T-helper 22 cell (primary cell): ENCODE measurements at places on chromosomes 4 and X.

DNA sequence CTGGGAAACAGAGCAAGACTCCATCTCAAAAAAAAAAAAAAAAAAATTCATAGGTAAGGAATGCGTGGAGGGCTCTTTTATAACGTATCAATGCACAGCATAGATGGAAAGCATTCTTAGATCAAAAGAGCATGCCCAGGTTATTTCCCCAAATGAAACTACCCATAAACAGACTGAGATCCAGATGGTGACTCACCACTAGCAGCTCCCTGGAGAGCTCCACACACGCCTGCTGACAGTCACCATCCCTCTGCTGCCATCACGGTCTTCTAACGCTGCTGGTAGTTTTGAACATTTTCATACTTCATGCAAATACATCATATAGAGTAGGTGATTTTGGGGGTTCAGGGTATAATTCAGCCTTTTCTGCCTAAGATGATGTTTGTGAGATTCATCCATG lies 136.9 kb downstream of the ASMT start:
- DNase-seq: no peak

- no peak for DNase-seq
Observed at GRCh38 chrX:118499295-118499694, 3.7 kb downstream of the DOCK11 start.

DNA sequence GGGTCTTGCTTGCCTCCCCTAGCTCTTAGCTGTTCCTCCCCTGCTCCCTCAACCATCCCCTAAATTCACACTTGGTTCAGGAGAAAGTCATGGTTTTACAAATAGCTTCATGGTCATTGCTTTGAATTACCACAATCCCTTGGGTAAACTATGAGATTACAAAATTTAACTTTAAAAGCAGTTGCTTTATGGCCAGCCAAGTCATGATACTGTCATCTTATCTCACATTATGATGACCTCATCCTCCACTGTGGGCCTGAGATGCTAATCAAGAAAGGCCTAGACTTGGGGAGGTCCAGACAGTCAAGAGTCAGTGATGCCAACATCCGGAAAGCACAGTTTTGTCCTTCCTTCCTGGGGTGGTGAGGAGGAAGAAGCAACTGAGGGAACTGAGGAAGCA lies 10.5 kb upstream of the FGF16 start:
- no peak for DNase-seq

DNA sequence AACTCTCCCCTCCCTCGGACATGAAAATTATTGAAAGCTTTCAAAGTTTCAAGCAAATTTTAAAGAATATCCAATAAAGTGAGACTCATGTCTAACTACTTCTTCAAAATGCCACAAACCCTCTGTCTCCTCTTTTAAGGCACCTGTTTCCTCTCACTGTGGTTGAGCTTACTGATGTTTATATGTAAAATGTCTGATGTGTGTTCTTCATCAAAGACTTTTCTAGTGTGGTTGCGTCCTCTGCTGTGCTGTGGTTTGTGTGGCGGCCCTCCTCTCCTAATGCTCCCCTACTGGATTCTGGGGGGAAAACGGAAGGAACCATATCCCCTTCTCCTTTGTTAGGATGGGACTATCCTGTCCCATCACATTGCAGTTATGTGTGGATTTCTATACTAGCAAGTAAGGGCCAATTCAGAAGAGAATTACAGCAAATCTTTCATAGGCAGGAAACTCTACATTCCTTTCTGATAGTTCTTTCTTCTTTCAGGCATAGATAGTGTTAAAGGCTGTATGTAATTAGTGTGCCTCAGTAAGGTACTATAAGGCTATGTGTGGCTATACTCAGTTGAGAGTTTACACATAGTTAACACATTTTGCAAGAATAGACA lies 221.0 kb upstream of the GPRIN3 start:
- DNase-seq: no peak

DNA sequence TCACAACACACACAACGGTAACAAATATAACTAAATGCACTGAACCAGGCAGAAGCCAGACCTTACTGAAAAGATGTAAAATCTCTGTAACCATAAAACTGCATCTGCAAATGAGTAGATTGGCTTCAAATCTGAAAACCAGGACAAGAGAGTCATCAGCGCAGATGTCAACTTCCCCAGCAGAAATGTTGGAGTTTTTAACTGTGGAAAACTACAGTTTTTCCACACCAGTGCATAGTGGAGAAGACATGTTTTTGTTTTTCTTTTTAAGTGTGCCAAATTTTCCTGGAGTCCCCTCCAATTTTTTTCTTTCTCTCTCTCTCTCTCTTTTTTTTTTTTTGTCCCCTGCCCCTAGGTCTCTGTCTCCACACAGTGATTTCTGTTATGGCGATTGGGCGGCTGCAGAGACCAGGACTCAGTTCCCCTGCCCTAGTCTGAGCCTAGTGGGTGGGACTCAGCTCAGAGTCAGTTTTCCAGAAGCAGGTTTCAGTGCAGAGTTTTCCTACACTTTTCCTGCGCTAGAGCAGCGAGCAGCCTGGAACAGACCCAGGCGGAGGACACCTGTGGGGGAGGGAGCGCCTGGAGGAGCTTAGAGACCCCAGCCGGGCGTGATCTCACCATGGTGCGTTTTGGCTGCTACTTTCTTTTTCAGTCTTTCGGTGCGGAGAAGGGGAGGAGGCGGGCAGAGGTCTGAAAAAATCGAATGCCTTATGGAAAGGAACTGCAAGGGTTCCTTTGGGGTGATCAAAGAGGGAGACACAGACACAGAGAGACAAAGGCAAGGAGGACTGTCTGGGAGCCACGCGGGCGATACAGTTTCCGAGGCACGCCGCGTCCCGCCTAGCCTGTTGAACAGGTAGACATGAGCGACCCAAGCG lies at the start of gene GUCY1A1:
Gene GUCY1A1, plus strand, starts transcription at position 505 of the 878 bp plus-strand sequence. CDS start 30,020 bp downstream, outside the sequence.
- DNase-seq: no peak

- DNase-seq: no peak
Observed at GRCh38 chrX:153750127-153750774, 13.8 kb upstream of the PLXNB3 start.
